ENCODE measurements at places on chromosomes 2 and 18.

- no peak for DNase-seq
These were observed 101.9 kb downstream of the TNS1 start for GRCh38 chr2:217900780-217901360.

- no peak for DNase-seq
These were observed 23.4 kb upstream of the REEP1 start for GRCh38 chr2:86360776-86361175.

GRCh38 chr2:161847910-161848309 is 223.7 kb downstream of the SLC4A10 start:
- DNase-seq = no peak

- DNase-seq = no peak
These were observed 72.0 kb upstream of the TMEM178A start for GRCh38 chr2:39593439-39594393.

Measured in NCI-H1048 (cell line).